Activated naive CD4-positive, alpha-beta T cell treated with anti-CD3 and anti-CD28 coated beads, Interleukin-2, amount 50 U/mL, for 16 hours (primary cell): ENCODE measurements at places on chromosomes 3 and 15.
A peak's percentile ranks its signal among the peaks of the same experiment; 100 is the strongest.

GRCh38 chr3:42526616-42527367 lies 24.3 kb downstream of the VIPR1 start:
- peak; percentile 61 for DNase-seq

DNA sequence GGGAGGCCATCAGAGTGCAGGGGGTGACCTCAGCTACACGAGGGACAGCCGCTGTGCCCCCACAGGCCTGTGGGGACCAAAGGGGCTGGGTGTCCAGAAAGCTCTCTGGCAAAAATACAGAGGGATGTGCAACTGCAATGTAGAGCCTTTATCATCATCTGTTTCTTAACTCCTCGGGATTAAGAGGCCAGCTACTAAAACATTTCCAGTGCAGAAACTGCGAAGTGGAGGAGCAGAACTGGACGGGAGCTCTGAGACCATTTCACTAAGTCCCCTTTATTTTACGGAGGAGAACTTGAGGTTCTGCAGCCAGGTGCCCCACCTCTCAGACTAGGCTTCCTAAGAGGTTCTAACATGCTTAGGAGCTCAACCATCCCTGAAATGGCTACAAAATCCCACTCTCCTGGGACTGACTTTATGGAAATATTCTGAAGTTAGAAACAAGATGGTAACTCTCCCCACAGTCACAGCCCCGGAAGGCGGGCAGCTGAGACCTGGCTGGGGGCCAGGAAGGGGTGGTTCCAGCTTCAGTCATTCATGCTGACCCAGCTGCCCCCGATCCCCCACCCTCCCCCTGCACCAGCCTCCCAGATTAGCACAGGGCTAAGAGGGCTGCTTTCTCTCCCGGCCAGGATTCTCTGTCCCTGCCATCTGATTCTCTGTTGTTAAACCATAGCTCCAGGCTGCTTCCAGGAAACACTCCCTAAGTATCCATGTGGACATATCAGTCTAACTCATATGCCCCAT lies 40.3 kb downstream of the UMPS start:
- DNase-seq = no peak

- no peak for DNase-seq
These were observed 70.1 kb upstream of the SLCO3A1 start for GRCh38 chr15:91783451-91783850.

GRCh38 chr3:127006781-127007436 lies 24.0 kb downstream of the PLXNA1 start:
- DNase-seq = no peak

DNA sequence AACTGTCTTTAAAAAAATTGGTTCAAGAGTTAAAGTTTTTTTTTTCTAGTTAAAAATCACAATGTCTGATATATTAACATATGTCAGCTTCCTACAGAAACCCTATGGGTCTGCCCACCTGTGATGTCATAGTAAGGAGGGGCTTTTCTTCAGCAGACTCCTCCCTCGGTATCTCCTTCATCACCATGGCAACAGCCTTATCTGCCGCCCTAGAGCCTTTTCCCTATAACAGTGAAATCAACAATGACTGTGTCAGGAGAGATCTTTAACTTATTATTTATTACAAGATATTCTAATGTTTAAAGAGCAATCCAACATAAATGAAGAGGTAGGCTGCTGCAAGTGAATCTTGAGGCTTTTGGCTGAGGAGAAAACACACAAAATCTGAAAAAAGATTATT lies 138.7 kb downstream of the PEX5L start:
- DNase-seq = no peak

DNA sequence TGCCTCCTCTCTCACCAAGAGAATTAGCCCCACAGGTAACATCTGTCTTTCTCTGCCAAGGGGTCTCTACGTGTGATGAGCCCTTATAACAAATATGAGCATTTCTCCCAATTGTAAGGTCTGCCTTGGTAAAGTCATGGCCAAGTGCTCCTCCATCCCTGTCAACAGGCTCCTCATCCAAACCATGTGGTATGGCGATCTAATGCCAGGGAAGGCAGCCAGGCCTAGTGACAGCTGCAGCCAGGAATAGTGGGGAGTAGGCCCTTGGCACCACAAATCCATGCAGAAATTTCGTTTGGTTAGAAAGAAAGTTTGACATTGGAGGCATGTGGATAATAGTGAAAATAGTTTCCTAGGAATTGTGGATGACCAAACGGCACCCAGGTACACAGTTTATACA lies 4.7 kb upstream of the LRTM1 start:
- no peak for DNase-seq

DNA sequence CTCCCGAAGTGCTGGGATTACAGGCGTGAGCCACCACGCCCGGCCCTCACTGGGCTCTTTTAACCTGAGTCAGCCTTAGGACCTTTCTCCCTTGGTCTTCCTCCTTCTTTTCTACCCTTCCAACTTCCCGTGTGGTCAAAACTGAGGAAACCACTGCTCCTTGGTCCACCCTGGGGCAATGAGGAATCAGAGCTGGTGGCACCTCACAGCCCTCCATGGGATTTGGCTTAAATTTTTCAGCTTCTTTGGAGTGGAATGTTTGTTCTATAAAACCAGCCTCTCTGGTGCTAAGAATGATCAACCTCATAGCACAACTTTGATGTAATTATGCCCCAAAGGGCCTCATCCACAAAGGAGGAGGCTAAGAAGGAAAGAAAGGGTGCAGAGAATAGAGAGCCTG lies 76.6 kb upstream of the CFAP20DC start:
- no peak for DNase-seq

GRCh38 chr3:107574650-107575049 lies 51.9 kb downstream of the BBX start:
- no peak for DNase-seq

DNA sequence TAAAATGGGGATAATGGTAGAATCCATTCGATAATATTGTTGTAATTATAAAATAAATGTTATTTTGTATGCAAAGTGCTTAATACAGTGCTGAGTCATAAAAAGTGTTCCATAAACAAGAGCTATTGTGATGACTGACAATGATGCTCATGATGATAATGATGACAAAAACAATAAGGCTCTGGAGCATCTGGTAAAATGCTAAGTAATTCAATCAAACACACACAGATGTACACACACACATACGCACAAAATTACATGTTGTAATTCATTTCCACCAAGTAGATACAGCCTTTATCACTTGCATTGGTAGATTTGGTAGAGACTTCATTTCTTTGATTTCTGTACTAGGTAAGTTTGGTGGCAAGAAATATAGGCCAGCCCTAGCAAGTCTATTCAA lies 163.8 kb downstream of the FHIT start:
- DNase-seq = no peak

DNA sequence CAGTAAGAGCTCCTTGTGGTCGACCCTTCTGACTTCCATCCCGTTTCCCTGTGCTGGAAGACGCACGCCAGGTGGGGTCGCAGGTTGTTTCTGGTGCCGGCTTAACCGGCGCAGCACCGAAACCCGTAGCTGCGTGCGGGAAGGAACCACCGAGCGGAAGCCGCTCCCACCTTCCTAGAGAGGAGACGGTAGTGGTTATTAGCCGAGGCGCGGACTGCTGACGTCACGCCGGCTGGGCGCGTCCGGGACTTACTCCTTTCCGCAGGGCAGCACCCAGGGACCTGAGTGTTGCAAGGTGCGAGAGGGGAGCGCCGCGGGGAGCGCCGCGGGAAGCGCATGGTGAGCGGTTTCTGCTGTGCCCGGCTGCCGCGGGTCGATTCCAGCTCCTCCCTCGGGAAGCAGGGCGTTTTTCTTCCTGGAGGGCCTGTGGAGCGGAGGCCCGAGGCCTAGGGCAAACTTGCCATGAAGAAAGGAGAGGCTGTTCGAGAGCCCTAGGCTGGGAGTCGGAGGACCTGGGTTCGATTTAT lies at the start of gene ZNF501:
TSS of gene ZNF501 (plus strand) at position 252 of the 527 bp plus-strand sequence. CDS start 4,787 bp downstream, outside the sequence.
- peak; percentile 85 for DNase-seq

GRCh38 chr15:75663931-75664421 lies 16.3 kb downstream of the SNX33 start:
- DNase-seq = no peak

GRCh38 chr3:171606151-171606751 lies 146.0 kb upstream of the TNIK start:
- DNase-seq = no peak
